Activated CD4-positive, alpha-beta memory T cell treated with anti-CD3 and anti-CD28 coated beads, Interleukin-2, amount 10 ng/mL, durations not matched to agents 7 days and 5 days (primary cell): ENCODE measurements at places on chromosomes 4 and X. TPM values are rescaled to one million over a fixed set of nuclear protein-coding genes. Genes with fewer than 3 reads are reported as not detected.

ATP2B3 gene
- total RNA-seq: not detected

GRCh38 chr4:145281224-145281623, 100.8 kb upstream of the OTUD4 start:
- no peak for DNase-seq

- peak; percentile 18 for DNase-seq
These were observed 29.8 kb upstream of the ARHGEF6 start for GRCh38 chrX:136810493-136810892.

DNA sequence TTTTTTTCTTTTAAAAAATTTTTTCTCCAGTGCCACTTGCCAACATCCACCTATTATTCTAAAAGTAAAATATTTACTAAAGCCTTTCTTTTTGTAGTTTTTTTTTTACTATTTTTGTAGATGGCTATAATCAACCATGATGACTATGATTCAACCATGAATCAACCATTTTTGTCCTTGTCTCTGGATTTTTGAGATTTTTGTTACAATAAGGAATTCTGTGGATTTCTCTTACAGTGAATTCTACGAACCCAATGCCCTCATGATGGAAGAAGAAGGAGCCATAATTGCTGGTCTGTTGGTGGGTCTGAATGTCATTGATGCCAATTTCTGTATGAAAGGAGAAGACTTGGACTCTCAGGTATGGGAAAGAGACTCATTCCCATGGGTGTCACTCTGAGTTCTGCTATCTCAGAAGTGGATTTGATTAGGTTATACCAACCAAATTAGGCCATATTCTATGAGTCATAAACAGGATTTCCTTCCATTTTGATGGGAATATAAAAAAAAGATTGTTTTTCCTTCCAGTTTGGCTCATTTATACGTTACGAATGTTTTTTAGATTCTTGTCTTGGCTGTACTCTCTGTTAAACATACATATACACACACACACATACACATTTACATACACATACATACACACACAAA, 46.7 kb downstream of the RUFY3 start:
- DNase-seq: no peak

DNA sequence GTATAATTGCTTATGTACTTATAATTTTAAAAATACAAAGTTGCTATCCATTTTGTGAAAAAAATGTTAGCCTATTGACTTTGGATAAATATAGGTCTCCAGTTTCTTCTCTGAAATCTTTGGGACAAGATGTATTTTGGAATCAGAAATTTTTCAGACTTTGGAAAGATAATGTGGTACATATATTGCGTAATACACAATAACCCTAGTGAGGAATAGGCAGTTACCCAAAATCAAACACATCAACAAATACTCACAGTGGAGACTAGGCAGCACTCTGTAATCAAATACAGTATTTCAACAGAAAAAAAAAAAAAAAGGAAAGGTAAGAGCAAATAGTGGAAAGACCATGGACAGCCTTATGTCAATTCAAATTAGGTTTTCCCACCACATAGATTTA, 796.8 kb downstream of the ADGRL3 start:
- DNase-seq: no peak

- DNase-seq: no peak
These were observed 63.2 kb downstream of the QDPR start for GRCh38 chr4:17448689-17449088.

GRCh38 chr4:187179086-187180058, 455.7 kb upstream of the FAT1 start:
- DNase-seq: no peak

GRCh38 chr4:41197996-41198395, 16.3 kb downstream of the APBB2 start:
- DNase-seq: no peak

- no peak for DNase-seq
These were observed 61.4 kb downstream of the HTRA3 start for GRCh38 chr4:8330821-8331574.

GRCh38 chr4:79650217-79650616, 242.2 kb upstream of the GK2 start:
- DNase-seq: no peak

GRCh38 chr4:38078590-38079421, 118.6 kb downstream of the PTTG2 start:
- no peak for DNase-seq

IL2 gene
- 2.1 TPM for total RNA-seq

DNA sequence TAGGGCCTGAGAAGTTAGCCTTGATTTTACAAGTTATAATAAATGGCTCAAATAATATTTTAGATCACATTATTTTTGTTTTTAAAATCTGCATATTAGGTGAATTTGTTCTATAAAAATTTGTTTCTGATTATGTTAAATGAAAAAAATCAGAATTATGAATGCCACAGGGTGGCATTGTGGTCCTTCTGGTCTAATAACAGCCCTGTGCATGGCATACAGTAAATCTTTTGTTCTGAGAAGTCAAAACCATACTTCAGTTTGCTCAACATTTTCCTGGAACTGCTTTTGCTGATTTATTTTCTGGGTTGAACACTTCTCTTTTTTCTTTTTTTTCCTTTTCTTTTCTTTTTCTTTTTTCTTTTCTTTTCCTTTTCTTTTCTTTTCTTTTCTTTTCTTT, 101.0 kb upstream of the UBQLN2 start:
- no peak for DNase-seq

ENPP6 gene
- total RNA-seq: 3.6 TPM

CHST7 gene
- 11.5 TPM for total RNA-seq

NSG1 gene
- total RNA-seq: 7.7 TPM

DNA sequence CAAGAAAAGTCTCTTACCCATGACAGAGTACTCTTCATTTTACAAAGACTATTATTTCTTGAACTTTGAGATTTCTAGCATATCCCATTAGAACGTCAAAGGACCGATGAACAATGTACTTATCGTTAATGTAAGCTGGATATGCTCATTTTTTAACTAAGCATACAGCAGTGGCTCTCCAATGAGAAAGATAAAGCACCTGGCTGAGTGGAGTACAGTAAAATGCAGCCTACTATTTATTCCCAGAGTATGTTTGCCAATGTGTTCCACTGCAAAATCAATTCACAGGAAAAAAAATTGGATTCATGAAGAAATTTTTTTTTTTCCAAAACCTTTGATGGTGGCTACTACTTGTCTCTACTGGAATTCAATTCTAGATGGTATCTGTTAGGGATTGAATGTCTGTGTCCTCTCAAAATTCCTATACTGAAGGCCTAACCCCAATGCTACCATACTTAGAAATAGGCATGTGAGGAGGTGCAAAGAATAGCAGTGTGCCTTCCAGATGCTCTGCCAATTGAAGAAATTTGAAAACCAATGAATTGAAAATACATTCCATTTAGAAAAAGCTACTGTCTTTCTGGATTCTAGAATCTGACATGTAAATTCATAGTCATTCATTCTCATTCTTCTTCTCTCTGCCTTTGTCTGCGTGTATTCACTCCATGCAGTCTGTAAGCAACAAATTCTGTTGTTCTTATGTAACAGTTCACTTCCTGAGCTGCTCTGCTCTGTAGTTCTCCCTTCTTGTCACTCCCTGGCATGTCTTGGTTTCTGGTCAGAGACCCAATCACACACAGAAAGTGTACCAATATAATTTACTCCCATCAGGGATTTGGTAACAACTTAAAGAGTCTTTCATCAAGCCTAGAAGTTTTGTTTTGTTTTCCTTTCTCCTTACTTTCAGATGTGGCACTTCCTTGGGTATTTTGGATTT, 61.4 kb downstream of the PAPSS1 start:
- DNase-seq: no peak

DNA sequence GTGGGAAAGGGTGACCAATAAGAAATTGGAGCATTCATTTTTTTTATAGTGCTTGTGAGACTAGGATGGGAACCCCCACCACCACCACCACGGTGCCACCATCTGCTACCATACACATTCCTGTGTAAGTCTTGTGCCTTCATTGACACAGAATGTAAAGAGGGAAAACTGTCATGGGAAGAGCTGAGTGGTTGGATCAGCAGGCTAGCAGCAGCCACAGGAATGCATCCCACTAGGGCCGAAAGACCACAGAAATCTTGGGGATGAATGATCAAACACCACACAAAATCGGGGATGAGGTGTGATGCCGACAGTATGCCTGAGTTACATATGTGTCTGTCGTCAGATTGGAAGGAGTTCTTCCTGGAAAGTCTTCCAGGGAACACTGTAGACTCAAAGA, 69.2 kb downstream of the SRPX start:
- DNase-seq: no peak

HPGD gene
- total RNA-seq: 34.1 TPM

GRCh38 chr4:161577579-161578301, 586.1 kb downstream of the FSTL5 start:
- no peak for DNase-seq

- no peak for DNase-seq
These were observed 74.0 kb downstream of the GALNT7 start for GRCh38 chr4:173242466-173243250.

GRCh38 chr4:88353324-88353723, 25.3 kb upstream of the HERC6 start:
- no peak for DNase-seq

DNA sequence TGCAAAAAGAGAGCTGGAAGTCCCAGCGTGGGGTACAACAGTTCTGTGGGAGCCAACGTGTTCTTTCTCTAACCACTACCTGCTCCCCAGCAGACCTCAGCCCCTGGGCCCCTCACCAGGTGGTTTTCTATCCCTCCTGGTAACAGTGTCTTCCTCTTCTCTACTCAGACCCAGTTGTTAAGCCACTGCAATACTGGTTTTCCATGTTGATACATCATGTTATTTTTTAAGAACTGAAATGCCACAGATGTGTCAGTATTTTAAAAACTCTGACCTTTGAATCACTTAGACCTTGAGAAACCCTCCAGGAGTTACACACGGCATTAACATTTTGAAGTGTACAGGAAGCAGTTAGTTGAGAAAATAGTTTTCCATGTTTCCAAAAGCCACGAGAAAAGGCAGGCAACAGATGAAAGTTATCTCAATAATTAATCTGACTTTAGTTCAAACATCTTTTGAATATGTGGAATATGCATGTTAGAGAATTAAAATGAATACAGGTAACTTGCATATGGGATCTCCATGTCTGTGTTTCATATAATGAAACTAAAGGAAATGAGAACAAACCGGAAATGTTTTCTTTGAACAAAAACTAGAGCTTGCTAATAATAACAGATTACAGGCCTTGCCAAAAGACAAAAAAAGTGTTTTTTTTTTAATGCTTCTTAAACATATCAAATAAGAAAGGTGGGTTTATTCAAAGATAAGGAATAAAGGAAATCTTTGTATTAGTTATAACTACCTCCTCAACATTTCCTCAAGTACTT, 108.8 kb downstream of the ZNF827 start:
- DNase-seq: no peak
